Ureter (tissue), 1 donor: ENCODE measurements at places on chromosomes 11 and 22.

DNA sequence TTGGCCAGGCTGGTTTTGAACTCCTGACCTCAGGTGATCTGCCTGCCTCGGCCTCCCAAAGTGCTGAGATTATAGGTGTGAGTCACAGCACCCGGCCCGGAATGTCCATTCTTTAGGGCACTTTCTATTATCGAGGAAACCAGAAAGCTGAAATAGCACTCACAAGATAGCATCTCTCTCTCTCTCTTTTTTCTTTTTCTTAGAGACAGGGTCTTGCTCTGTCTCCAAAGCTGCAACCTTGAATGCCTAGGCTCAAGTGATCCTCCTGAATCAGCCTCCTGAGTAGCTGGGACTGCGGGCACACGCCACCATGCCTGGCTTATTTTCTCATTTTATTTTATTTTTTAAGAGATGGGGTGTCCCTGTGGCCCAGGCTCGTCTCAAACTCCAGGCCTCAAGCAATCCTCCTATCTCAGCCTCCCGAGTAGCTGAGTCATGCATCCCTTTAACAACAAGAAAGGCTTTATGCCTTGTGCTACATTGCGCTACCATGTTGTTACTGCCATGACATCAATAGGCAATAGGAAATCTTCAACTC lies 7.2 kb upstream of the EED start:
- no peak for DNase-seq

GRCh38 chr22:43090130-43090789 lies 1.1 kb upstream of the TTLL1 start:
- peak; percentile 57 for DNase-seq

- no peak for DNase-seq
Observed at GRCh38 chr22:37312549-37313183, 30.4 kb downstream of the CYTH4 start.

- DNase-seq: peak; percentile 93
Observed at GRCh38 chr11:118911880-118912741, 13.6 kb downstream of the BCL9L start.

DNA sequence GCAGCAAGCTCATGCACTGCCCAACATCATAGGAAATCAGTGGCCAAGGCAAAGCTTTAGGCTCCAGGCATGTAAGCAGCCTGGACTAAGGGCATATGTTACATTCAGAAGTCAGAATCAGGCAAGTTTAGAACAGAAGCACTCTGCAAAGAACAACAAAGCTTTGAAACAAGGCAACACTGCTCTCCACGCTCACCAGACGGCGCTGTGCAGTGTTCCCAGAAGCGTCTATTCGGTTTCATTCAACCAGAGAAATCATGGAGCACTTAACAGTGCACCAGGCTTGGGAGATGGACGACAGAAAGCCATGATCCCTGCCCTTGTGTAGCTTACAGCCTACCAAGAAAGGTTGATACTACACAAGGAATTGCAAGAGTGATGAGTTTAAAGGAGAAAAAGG lies 555.8 kb downstream of the BUD13 start:
- DNase-seq: no peak

DNA sequence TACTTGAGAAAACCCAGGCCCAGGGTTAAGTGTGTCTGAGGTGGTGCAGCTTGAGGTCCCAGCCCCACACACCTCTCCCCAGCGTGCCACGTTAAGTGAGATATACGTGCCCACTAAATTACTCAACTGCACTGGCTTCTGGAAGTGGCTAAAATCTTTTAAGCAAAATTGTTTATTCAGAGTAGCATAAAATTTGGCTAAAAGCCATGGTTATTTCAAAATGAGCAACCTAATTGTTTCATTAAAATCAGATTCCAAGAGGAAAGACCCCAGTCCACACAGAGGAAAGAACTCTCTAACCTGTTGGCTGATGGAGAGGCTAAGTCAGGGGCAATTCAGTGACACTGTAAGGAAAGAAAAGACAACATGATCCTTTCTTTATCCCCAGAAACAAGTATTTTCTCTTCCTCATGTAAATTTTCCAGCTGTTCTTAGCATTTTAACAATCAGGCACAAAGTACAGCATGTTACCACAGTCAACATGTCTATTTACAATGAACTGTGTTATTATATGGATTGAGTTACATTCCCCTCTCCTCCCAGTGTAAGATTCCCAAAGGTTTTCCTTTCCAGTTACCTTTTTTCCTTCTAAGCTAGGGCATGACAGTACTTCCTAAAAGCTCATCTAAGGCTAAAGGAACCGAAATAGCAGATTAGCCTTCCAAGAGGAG lies 26.6 kb downstream of the NUP50 start:
- no peak for DNase-seq

- peak; percentile 78 for DNase-seq
Observed at GRCh38 chr11:69642913-69643632, 2.1 kb downstream of the CCND1 start.

- DNase-seq: no peak
Observed at GRCh38 chr22:43823911-43824665, 12.0 kb upstream of the EFCAB6 start.

- DNase-seq: no peak
Observed at GRCh38 chr22:20026996-20027601, 6.2 kb downstream of the TANGO2 start.

GRCh38 chr11:106468086-106468485 lies 390.6 kb downstream of the AASDHPPT start:
- DNase-seq: no peak

DNA sequence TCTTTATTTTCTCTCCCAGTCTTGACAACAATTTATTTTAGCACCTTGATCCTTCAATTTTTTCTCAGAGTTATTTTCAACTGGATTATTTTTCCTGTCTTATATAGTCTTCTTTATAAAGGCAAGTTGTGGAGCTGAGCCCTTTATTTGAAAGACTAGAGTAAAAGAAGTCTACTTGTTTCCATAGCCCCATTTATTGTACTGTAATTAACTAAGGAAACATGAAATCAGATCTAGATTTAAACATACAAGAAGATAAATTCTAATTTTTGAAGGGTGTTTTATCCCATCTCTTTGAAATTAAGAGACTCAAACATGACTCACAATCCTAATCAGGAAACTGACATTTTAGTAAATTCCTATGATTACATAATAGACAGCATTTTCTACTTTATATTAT lies 2421.8 kb downstream of the LRRC4C start:
- no peak for DNase-seq

DNA sequence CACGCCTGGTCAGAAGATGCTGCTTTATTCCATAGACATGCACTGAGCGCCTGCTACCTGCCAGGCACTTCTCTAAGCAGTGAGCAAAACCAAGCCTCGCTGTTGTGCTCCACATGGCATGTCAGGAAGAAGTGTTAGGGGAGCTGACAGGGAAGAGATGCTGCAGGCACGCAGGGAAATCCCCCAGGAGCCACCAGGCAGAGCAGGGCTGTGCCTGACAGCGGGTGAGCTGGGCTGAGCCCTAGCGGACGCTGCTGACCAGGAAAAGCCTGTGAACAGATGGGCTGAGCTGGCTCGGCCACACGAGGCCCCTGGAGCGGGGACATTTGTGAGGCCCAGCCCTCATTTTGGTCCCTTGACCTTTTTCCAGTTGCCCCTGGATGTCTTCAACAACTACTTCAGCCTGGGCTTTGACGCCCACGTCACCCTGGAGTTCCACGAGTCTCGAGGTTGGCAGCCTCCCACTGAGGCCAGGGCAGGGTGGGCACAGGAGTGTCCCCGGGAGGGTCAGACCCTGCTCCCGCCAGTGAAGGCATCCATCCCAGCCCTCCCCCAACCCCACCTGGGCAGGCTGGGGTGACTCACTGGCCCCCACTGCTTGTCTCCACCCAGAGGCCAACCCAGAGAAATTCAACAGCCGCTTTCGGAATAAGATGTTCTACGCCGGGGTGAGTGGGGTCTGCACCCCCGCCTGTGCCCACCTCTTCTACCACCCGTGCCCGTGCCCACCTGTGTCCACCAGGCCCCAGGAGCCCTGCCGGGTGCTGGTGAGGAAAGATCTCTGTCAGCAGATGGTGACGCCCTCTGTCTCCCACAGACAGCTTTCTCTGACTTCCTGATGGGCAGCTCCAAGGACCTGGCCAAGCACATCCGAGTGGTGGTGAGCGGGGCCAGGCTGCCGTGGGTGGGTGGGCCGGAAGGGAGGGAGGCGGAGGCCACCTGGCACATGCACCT lies 7.4 kb upstream of the MDK start:
- DNase-seq: no peak

GRCh38 chr11:32897103-32897502 lies 4.5 kb downstream of the QSER1 start:
- no peak for DNase-seq

DNA sequence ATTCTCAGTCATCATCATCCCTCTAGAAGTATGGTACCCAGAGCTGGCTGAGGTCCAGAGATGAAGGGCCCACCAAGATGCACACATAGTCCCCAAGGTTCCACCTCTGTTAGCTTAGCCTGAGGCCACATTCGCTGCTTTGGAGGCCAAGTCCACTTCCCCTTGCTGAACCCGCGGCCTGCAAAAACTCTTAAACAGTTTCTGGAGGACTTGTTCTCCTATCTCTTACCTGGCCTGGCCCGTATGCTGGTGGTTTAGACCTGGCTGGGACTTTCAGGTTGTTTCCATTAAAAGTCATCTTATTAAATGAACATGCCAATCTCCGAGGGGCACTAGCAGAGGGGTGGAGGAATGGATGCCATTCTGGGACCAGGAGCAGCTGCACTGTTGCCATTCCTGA lies 64.6 kb downstream of the KCNC1 start:
- no peak for DNase-seq

DNA sequence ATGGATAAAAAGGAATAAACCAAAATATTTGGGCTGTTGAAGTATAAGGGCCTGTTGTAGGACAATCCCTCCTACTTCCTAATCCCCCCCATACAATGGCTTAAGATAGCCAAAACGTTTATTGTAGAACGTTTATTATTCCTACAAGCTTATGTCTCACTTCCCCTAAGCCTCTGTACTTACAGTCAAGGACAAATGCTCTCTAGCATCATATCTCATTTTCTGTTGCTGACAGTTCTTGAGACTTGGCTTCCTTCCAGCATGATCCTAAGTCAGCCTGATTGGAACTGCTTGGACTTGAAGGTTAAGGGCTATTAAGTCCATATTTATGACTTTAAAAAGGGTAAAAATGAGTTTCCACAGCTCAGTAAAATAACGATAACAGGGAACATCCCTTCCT lies 8.8 kb downstream of the MISFA start:
- DNase-seq: no peak

GRCh38 chr22:17121233-17122195 lies at the start of gene TMEM121B:
Gene TMEM121B, minus strand, starts transcription at chr22:17121360. Its CDS starts 233 bp downstream, at chr22:17121127.
- peak; percentile 57 for DNase-seq

- peak; percentile 58 for DNase-seq
Observed at GRCh38 chr22:19855504-19856409, 1.1 kb upstream of the GNB1L start.

DNA sequence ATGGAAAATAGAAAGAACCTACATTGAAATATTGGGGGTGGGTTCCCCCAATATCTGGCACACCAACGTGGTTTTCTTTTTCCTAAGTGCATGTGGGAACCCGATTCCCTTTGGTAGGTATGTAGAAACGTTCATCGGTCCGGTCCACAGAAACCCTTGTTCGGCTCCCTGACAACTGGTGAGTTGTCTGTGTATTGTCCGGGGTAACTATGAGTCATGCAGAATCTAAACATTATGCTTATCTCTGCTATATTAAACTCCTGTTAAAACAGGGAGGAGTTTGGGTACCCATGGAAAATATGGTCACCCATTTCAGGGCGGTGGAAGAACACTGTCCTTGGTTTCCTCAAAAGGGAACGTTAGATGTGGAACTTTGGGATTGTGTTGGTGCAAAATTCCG lies 25.1 kb upstream of the ALDH3B2 start:
- DNase-seq: no peak

DNA sequence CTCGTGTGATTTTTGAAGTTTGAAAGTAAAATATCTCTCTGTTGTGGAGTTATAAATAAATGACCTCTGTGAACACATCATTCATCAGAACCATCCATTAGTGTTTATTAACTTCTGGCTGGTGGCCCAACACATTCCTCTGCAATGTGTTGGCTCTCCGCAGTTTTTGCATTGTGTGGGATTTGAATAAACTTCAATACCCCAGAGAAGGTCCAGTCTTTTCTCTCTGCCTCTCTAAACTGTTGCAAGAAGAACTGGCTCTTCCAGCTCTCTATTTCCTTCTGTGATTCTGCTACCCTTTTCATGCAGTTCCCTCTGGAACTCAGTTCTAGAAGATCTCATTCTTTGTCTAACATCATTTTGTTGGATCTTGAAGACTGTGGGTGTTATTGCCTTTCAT lies 125.0 kb upstream of the ARHGAP42 start:
- DNase-seq: no peak

DNA sequence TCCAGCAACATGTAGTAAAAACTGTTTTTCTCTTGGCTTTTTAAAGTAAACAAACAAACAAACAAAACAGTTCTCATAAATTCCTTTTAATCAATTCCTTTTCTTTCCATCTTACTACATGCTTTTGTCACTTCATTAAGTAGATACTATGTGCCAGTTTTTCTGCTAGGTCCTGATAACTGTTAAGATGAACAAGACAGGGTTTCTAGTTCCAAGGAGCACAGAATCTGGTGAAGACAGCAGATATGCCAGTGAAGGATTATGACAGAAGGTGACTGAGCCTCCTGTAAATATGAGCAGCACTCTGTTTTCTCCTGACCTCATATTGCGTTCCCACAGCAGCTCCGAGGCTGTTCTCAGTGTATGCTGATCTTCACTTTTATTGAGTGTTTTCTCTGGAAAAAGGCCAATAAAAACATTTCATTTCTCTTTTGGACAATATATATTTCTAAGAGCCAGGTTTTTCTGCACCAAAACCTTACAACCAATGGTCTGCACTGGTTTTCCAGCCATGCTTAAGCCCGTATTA lies 45.8 kb downstream of the HEPHL1 start:
- DNase-seq: no peak

DNA sequence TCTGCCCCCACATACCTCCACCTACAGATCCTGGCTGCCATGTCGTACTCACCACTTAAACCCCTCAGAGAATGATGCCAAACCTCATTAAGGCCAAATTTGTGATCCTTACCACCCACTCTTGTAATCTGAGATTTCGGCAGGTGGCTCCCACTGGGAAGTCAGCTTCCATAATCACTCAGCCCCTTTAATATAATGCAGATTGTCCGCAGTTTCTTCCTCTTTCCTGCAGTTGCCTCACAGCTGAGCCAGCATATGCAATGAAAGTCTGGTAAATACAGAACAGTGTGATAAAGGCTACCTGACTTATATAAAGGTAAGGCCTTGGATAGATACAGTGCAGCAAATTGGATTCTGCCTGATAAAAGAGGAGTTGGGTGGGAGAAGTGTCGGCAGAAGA lies 515.2 kb upstream of the TENM4 start:
- no peak for DNase-seq

DNA sequence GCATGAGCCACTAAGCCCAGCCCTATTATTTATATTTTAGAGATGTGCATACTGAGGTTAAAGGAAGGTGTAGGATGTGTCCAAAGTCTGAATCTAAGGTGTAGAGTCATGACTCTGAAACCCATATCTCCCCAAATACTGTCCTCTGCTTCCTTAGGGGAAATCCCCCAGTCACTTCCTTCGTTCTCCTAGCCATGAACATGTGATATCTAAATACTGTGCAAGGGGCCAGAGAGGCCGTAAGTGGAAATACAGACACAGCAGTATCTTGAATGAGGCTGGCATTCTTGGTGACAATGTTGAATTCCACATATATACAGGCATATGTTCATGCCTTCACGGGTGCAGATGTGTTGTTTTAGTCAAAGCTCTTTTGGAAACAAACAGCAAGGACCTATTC lies 21.3 kb upstream of the PATZ1 start:
- DNase-seq: no peak
